ENCODE measurements at places on chromosomes 13 and 19.

DNA sequence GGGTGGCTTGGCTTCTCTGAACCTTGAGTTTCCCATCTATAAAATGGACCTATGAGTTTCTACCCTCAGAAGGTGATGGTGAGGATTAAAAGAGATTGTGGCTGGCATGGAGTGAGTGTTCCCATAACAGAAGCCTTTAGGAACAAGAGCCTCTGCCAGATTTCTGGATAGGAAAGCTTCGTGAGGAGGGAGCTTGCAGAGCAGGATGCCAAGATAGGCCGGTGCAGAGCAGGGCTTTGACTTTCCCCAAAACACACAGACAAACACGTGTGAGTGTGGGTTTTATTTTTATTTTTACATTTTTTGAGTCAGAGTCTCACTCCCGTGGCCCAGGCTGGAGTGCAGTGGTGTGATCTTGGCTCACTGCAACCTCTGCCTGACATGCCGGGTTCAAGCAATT, 3.7 kb upstream of the CNN1 start:
- no peak for DNase-seq

DNA sequence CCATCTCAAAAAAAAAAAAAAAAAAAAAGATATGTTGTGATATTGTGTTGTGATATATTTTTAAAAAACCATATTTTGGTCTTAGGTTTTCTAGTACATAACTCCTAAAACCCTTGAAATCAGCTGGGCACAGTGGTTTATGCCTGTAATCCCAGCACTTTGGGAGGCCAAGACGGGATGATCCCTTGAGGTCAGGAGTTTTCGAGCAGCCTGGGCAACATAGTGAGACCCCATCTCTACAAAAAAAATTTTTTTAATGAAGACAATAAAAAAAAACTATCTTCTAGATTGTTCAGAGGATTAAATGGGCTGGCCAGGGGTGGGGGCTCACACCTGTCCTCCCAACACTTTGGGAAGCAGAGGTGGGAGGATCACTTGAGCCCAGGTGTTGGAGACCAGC, 1.3 kb upstream of the DCAF15 start:
- no peak for DNase-seq

- no peak for DNase-seq
These were observed 15.7 kb downstream of the TJP3 start for GRCh38 chr19:3723883-3724282.

DNA sequence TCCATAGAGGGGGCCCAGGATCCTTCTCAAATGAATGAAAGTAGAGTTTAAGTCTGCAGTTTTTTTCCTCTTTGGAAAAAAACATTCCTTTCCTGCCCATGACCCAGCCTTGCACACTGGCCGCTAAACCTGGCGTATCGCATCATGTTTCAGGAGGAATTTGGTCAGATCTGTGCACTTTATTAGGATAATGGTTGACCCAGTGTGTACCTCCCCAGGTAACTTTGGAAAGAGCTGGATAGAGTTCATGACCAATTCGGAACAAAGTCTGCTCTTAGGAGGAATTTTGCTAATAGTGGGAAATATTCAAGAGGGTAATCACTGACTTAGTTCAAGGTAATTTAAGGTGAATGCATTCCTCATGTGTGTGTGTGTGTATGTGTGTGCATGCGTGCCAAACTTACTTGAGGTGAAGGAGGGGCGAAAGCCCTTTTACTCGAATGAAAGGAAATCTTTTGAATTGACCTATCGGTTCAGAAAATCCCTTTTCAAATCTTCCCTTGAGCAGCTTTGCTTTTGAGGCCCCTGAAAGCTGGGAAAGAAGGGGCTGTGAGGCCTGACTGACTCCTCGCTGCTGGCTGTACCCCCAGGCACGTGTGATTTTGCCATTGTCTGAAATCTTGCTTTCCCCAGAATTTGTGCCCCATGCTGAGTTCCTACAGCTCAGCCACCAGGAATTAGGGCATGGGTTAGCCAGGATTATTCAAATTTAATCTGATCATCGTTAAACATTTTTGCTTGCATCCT, 46.3 kb downstream of the SIPA1L3 start:
- no peak for DNase-seq

GRCh38 chr13:37132211-37132610, 26.7 kb upstream of the CSNK1A1L start:
- no peak for DNase-seq

- no peak for DNase-seq
These were observed 462.2 kb downstream of the FOXO1 start for GRCh38 chr13:40204246-40204645.

- no peak for DNase-seq
These were observed 2.9 kb downstream of the SHFL start for GRCh38 chr19:10088949-10089554.

All from tibial nerve (tissue), 4 donors.